HEK293T (cell line): ENCODE measurements at places on chromosomes 16 and 17.

DNA sequence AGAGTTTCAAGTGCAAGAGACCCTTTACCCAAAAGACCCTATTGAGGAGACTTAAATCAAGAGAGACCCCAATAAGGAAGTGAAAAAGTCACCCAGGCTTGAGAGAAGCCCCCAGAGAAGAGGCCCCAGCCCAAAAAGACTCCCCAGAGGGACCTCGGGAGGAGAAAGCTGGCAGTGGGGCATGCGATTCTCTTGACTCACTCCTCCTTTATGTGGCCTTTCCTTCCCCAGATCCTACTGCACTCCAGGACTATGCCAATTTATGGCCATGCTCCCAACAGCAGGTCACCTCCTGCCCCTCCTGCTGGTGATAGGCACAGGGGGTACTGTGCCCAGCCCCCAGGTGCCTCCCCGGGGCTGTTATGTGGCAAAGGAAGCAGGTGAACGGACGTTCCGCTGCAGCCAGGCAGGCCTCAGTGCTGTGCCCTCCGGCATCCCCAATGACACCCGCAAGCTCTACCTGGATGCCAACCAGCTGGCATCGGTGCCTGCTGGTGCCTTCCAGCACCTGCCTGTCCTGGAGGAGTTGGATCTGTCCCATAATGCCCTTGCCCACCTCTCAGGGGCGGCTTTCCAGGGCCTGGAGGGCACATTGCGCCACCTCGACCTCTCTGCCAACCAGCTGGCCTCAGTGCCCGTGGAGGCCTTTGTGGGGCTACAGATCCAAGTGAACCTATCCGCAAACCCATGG, 16.3 kb downstream of the LRRC3C start:
- DNase-seq, result no peak

GRCh38 chr16:54473226-54473993, 186.8 kb upstream of the IRX3 start:
- no peak for DNase-seq

DNA sequence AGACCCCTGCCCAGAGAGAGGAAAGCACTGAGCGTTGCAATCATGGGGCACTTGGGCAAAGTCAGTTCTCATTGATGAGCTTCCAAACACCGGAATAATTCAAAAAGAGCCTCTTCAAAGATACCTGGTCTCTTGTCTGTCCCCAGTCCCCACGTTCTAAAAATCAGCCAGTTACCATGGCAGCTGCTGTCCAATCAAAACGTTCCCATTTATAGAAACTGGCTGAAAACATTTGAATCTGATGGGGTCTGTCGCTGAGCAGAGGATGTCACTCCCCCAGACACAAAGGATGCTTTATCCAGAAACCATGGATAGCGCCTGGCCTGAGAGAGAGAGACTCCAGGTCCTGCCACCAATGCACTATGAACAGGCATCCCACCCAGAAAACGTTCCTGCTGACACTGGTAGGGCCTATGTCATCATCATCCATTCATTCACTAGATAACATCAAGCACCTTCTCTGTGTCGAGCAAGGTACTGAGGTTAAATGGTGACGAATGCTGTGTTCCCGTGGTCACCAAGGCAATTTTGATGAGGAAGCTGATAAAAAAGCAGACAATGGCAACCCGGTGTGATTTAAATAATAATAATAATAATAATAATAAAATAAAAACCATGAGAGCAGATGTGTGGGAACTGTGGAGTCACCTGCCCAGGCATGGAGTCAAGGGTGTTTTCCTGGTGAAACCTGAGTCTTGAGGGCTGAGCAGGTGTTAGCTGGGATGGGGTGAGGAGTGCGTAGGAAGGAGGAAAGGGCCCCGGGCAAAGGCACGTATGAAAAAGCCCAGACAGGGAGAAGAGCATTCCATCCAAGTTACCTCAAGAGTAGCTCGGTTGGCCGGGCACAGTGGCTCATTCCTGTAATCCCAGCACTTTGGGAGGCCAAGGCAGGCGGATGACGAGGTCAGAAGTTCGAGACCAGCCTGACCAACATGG, 19.0 kb upstream of the CALB2 start:
- DNase-seq, result no peak

- DNase-seq, result no peak
These were observed 8.0 kb upstream of the KCNG4 start for GRCh38 chr16:84247844-84248243.

DNA sequence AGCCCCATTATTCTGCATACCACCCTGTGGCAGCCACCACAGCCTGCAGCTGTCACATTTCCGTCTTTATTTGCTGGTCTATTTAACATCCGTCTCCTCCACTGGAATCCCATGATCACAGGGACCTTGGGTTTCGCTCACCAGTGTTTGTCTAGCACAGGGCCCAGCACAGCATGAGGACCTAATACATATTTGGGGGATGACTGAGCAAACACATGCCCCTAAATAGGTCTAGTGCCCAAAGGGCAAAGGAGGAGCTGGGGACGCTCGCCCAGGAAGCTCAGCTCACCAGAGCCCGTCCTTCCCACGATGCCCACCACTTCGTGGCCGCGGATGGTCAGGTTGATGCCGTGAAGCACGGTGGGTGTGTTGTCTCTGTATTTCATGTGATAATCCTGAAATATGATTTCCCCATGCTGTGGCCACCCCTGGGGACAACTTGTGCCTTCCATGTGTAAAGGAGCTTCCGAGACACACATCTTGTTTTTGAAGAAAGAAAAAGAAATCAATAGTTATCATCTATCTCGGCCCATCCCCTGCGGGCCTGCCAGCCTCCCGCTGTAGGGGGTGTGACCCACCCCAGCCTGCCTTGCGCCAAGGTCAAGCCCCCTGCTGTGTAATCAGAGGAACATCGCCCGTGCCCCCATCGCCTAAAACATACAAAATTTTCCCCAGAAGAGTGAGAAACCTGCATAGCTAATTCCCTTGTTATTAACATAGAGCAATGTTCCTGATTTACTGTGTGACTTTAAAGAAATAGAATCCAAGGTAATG, 21.0 kb upstream of the ABCC12 start:
- no peak for DNase-seq

DNA sequence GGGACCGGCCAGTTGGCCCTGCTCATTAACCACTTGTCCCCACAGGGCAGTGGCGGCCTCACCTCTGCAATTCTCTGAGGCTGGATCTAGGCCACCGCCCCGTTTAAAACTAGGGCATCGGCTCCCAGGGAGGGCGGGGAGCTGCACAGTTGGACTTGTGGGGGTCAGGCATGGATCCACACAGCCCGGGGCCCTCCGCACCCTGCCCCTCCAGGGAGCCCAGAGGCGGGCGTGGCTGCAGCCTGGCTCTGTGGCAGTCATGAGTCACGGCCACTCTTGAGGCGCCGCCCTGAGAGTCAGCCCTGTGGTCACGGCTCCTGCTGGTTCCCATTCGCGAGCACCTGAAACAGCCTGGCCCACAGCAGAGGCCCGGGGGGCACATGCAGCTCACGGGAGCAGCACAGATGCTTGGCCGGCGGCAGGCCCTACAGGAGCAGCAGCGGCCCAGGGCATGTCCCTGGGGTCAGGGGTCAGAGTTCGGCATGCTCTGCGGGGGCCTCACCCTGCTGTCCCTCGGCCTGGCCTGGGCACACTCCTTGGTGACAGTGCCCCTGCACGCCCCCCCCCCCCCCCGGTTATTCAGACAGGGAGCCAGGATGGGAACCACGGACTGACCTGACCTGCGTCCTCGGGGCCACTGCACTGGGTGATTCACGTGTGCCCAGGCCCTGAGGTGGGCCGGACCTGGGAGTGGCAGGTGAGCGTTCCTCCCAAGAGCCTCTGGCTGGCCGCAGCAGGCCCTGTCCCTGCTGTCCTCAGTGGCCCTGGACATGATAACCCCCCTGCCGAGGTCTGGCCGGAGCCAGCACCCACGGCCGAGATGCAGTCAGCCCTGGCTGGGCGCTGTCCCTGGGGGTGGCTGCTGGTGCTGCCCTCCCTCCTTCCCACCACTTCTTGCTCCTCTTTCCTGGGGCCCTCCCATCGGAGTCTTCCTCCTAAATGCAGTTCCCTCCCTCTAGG, 8.2 kb downstream of the CAPN15 start:
- DNase-seq, result no peak

- no peak for DNase-seq
These were observed 1.3 kb downstream of the ARMC5 start for GRCh38 chr16:31460582-31461002.

GRCh38 chr17:27644586-27644985, 13.6 kb downstream of the LGALS9 start:
- no peak for DNase-seq

- no peak for DNase-seq
These were observed 27.2 kb upstream of the IRX3 start for GRCh38 chr16:54313789-54314188.

DNA sequence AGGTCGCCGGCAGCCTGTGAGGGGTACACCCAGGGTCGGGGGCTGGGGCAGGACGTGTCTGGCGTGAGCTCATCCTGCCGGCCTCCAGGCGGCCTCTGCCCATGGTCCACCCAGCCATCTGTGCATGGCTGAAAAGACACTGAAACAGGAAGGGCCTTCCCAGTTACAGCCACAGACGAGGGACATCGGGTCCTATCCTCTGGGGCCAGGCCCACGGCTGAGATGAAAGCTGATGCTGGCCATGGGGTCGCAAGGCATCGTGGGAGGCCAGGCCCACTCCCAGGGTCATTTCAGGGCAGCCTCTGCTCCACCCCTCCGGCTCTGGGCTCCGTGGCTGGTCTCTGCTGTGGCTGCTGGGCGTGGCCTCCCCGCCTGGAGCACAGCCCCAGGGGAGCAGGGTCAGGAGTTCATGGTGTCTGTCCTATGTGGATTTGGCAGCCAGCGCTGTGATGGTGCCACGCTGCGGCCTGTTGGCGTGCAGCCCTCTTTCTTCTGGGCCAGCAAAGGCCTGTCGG, 16.6 kb upstream of the ATP6V0C start:
- no peak for DNase-seq
